ENCODE measurements at places on chromosomes 5 and 9.

GRCh38 chr9:127768698-127769097 lies 9.8 kb downstream of the SH2D3C start:
- DNase-seq = no peak

DNA sequence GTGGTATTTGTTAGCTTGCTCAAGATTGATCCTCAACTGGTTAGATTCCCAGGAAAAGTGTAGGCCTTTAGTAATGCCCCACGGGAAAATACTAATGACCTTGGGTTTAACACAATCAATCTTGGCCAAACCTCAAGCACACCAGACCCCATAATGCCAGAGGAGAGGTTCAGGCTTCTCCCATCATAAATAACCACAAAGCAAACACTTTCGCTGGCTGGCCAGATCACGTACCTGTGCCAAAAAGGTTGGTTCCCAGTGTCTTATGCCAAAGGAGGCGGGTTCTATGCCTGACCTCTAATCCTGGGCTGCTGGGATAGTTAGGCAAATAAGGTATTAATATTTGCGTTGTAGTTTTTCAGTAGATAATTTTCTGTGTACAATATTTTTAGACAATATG lies 379.2 kb upstream of the CDH18 start:
- no peak for DNase-seq

DNA sequence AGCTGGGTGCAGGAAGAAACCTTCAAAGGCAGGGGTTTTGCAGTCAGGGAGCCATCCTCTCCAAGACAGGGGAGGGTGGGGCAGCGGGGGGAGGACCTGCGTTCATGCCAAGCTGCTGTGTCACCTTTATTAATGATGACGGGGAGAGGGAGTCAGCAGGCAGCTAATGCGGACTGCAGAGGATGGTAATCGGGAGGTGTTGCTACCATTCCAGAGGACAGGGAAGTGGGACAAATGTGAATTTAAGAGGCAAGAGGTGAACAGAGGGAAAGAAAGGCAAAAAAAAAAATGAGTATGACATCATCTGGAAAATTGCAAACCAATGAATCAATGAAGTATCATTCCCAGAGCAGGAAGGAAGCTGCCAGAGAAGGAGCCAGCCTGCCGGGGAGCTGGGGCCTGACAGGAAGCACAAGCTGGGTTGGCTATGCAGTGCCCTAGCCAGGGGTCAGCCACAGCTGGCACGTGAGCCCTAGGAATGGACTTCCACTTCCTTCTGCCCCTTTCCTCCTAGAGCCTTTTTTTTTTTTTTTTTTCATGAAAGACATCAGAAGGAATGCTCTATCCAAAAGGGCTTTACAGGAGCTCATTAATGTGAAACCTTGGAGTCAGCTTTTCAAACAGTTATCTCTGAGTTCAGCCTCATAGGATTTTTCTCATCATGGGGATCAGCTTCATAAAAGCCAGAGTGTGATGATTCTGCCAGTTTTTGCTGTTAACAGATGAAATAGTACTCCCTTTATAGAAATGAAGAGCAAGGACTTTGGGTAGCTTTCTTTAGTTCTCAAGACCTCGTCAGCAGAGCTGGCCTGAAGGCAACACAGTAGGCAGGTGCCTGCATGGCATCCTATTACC lies 9.2 kb downstream of the INSYN2B start:
- DNase-seq = no peak

DNA sequence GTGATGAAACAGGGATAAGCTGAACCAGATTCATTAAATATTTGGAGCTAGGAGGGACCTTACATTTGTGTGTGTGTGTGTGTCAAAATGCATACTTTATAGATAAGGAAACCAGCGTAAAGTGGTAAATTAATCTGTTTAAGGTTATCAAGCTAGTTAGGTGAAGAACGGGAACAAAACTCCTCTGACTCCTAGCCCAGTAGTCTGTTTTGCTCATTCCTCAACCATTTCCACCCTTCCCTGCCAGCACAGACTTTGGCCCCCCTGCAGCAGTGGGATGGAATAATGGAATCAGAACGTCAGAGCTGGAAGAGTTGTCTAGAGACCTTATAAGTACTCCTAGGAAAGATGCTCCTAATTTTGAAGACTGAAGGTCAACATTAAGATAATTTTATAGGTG lies 6.5 kb downstream of the AGXT2 start:
- DNase-seq = no peak

GRCh38 chr9:87062746-87063145 lies 115.4 kb upstream of the GAS1 start:
- DNase-seq = no peak

DNA sequence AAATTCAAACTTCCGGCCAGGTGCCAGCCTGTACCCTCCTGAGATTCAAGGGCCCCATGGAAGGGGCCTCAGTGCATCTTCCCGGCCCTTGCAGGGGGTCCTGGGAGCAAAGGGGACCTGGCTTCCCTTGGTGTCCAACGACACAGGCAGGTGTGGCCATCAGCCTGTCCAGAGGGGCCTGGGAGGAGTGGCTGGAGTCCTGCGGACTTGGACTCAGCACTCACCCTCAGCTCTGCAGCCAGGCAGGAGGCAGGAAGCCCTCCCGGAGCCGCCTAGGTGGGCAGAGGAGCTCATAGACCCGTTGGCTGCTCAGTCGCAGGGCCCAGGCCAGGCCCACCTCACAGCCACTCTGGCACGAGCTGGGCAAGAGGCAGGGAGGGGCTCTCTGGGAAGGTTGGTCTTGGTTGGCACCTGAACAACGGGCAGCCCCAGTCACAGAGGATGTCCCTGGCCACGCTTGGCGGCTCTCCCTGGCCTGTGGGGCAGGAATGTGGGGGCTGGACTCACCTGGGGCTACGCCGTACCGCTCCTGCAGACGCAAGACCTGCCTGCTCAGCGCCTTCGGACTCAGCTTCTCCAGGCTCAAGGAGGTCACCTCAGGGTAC lies 53.8 kb upstream of the NRARP start:
- no peak for DNase-seq

DNA sequence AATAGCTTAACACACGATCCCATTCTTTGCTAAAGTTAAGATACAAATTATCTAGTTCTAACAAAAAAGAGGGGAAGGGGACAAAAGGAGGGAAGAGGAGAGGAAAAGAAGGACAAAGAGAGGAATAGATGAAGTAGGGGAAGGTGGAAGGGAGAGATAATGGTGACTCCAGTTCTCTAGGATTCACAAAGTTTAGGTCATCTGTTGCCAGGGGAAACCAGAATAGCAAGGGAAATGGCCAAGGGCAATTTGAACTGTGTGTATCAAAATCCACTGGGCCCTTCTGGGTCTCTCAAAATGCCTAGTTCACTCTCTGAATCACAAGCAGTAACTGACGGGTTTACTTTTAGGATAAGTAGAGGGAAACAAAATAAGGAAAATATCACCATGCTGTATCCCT lies 7.6 kb downstream of the SLC24A2 start:
- DNase-seq = no peak
